ENCODE measurements at places on chromosomes 2 and 18.
A peak's percentile ranks its signal among the peaks of the same experiment; 100 is the strongest.

GRCh38 chr2:237818066-237818473 lies 19.5 kb downstream of the RBM44 start:
- no peak for DNase-seq

DNA sequence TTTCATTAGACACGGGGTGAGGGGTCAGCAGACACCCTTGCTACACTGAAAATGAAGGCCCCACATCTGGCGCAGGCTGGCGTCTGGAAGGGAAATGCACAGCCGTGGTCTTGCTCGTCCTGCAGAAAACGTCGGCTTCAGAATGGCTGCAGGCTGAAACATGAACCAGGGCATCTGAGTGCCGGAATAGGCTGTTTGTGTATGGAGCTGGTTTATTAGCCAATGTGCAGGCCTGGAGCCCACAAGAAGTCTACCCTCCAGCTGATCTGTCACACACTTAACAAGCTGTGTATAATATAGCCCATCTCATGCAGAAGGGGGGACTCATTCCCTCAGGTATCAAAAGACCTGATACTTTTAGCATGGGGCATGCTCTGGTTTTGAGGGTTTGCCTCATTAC lies 153.4 kb upstream of the SOX11 start:
- no peak for DNase-seq

GRCh38 chr2:240961910-240962299 lies 36.5 kb upstream of the SNED1 start:
- no peak for DNase-seq

DNA sequence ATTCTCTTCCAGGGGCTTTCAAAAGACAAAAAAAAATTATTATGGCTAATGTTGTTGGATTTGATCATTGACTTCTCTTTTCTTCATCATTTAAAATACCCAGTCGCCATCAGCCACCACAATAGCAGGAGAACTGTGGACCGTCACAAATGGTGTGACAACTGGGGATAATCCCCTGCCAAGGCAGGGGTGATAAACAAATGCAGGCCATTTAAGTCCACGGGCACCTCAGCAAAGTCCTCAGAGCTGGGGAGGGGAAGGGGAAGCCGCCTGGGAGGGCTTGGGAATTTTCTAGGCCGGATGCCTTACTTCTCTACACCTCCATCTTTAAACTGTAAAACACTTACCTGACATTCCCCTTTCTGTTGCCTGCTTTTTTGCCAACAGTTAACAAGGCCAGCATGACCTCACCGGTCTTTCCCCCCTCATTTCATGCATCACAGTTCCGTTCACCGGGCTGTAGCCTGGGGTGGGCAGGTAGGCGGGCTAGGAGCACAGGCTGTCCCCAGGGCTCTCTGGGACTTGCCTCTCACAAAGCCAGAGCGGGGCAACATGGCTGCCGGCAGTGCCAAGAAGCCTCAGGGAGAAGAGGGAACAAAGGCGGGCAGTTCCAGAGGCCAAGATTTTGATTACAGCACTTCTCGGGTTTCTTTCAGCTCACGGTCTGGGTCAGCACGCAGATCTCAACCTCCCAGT lies 820.4 kb downstream of the BCL11A start:
- peak; percentile 64 for DNase-seq

DNA sequence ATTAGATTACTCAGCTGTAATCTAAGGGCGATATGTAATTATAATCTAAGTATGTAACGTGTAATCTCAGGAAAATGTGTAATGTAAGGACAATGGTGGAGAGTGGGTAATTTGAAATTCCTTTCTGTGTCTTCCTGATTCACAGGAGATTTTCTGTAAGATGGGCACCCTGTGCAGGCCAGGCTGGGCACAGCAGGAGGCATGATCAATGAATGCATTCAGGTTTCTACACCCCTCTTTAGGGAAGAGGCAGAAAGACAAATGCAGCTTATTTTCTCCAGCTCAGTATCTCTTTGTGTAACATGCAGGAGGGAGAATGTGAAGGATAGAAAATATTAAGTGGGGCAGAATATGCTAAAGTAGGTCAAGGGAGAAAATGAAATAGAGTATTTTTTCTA lies 320.1 kb downstream of the PIK3C3 start:
- no peak for DNase-seq

Measured in NCI-H82 (cell line).